Caco-2 (cell line): ENCODE measurements at places on chromosomes 3 and 15. TPM values are rescaled to one million over a fixed set of nuclear protein-coding genes. Genes with fewer than 3 reads are reported as not detected.

DNA sequence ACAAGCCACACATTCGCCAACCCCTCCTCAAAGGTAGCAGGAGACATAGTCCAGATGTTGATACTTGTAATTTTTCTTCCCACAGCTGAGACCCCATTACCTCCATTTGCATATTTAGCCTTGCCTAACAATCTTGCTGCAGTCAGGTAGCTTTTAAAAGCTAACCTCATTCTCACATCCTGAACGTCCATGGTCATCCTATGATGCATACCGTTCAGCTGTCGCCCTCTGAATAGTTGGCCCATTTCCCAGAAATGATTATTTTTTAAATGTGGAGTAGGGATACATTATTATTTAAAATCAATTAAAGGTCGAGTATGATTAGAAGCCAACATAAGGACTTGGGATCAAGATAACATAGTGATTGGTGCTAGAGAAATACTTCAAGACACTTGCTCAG lies 165.0 kb downstream of the MEX3B start:
- no peak for DNase-seq

DNA sequence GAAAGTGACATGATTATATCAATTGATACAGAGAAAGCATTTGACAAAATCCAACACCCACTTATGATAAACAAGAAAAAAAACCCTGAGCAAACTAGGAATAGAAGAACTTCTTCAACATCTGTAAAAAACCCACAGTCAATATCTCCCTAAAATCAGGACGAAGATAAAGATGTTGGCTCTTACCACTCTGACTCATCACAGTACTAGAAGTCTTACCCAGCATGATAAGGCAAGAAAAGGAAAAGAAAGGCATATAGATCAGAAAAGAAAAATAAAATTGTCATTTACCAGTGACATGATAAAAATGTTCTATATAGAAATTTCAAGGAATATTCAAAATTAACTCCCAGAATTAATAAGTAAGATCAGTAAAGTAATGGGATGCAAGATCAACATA lies 7.2 kb upstream of the FBXW12 start:
- no peak for DNase-seq

DNA sequence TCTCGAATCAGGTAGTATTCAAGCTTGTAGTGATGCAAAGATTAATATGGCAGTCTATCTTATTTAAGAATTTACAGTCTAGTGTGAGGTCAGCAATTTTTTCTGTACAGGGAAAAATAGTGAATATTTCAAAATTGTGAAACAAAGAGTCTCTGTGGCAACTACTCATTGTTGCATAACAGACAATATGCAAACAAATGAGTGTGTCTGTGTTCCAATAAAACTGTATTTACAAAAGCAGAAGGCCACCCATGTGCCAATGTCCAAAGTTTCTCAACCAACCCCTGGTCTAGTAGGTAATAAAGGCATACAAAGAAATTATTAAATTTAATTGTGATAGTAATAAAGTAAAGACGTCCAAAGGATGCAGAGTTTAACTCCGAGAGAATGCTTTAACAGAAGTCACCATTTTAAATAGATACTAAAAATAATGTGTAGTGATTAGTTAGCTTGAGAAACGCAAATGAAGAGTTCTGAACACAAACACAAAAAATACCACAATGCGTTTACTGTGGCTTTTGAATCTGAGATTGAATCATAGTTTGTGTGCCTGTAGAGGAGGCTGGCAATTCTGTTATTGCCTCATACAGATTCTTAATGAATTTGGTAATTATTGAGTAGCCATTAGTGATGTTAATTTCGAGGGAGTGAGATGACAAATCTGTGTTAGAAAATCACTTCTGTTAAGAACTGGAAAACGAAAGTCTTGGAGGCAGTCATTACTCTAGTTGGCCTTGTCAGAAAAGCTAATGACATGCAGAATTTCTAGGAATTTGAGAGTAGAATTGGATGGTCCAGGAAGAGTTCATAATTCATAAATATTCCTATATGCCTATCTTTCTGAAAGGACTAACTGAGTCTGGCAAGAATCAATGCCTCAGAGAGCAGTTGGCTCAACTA lies 48.7 kb downstream of the CADM2 start:
- DNase-seq: no peak

- DNase-seq: peak; percentile 38
Observed at GRCh38 chr15:84034578-84035398, 200.8 kb upstream of the GOLGA6L4 start.

- DNase-seq: no peak
Observed at GRCh38 chr3:111762537-111762936, 96.5 kb upstream of the PHLDB2 start.

DNA sequence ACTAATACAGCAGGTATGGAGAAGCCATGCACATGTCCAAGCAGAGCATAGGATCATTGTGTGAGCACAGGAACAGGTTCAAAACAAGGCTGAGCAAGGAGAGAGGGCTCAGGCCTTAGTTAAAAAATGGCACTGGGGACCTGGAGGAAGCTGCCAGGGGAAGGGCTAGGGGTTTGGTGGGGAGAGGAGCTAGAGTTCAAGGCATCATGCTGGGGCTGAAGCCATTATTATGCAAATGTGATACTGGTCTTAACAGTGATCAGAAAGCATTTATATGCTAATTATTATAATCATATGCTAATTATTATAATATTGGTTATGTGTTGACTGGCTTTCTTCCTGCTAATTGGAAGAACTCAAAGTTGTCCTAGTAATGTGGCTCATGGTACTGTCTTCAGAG lies 546.0 kb upstream of the CFAP20DC start:
- DNase-seq: no peak

- DNase-seq: no peak
Observed at GRCh38 chr15:53555226-53555625, 204.2 kb downstream of the WDR72 start.

GRCh38 chr3:113537155-113537554 lies 4.8 kb downstream of the SIDT1 start:
- no peak for DNase-seq

DNA sequence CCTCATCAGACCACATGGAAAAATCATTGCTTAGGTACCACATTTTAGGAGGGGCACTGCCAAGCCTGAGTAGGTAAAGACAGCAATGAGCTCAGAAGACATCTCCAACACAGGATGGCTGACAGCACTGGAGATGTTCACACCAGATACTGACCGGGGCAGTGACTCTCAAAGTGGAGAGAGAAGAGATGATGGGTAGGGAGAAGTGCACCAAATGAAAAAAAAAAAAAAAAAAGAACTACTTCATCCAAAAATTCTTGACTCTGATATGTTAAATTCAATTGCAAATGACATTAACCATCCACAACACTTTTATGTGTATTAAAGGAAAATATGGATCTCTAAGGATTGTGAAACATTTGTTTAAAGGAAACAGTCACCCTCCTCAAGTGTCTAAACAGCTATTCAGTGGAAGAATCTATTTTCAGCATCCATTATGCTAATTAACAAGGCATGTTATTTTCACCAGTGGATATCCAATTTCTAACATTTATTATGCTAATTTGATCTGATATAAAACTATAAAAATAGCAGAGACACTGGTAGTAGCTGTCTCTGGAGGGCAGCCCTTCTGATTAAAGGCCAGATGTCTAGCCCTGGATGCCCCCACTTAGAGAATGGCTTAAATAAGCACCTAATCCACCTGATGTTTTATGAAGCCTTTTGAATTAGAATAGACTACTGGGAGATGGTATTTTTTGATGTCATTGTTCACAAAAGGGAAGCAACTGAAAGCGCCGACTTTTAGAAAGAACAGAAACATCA lies 48.2 kb upstream of the VGLL4 start:
- no peak for DNase-seq

- peak; percentile 59 for DNase-seq
Observed at GRCh38 chr15:101014921-101015841, 96.0 kb downstream of the LRRK1 start.

GRCh38 chr3:100210772-100211135 lies 50.0 kb upstream of the TBC1D23 start:
- DNase-seq: no peak

- DNase-seq: no peak
Observed at GRCh38 chr3:71905426-71905825, 120.5 kb upstream of the PROK2 start.

DNA sequence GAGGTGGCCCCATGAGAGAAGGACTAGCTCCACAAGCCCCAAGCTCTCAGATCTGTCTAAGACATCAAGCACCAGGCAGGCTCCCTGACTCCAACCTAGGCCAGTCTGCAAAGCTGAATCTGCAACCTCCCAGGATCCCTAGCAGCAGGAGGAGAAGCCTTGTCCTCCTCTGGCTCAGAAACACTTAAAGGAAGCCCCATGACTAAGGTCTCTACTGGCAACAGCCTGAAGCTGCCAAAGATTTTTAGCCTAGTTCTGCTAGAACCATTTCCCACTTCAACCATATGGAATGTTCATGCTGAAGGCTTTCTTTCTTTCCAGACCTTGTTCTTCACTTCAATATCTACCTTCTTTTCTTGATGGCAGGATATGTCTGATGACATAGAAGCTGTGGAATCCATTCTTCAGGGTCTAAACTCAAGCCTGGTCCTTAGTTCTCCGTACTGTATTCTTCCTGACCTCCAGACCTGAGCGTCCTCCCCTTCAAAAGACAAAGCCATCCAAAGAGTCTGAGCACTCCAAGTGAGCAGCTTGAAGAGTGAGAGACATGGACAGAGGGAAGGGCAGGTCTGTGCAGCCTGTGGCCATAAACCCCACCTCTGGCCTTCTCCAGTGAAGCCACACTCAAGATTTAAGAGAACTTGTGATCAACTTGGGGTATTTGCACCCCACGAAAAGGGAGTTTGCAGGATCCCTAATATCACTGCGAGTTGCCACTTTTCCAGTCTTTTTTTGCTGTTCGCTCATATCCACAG lies 23.1 kb downstream of the SST start:
- DNase-seq: no peak

DNA sequence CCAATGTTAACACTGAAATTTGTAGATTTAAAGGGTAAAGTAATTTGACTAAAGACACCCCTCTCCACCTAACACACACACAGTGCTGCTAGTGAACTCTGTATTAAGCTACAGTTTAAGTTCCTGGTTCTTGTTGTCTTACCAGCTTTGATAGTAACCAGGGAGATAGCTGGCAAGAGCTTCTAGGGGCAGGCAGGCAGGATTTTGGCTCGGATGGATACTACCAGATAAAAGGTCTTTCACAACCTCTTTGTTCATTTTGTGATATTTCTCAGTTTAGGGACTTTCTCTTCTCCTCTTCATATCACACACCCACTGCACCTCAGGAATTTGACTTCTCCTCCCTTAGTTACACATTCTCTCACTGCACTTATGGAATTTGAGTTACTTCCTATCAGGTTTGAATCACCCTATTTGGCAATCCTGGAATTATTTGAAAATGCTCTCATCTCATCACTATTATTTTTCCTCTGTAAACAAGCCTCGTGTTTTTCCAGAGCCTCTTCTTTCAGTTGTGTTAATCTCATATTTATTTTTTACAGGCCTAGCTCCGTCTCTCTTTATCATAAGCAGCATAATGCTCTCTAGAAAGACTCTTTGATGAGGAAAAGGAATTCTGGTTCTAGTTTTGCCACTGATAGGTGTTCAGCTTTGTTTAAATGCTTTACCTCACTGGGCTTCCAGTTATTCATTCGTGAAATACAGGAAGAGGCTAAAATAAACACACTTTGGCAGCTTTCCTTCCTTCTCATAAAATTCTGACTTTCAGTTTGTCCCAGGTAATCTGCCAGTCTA lies 23.0 kb upstream of the CLDN1 start:
- DNase-seq: peak; percentile 57

DNA sequence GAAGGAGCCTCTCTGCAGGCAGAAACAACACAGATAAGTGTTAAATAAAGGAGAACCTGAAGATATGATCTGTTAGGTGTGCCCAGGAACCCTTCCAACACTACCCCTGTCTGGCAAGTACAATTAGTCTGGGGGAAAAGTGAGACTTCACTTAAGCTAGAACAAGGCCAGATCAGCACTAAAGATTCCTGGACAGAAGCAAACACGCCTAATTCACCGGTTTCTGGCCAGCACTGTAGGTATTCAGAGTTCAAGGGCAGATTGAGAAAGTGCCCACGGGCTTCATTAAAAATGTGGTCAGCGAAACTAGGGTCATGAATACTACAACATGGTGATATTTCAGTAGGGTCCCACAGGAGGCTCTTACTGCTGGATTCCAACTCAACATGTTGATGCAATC lies 28.6 kb upstream of the OR5K1 start:
- no peak for DNase-seq

- no peak for DNase-seq
Observed at GRCh38 chr3:123759871-123760270, 124.3 kb downstream of the MYLK start.

GRCh38 chr15:74364936-74365597 lies 2.4 kb downstream of the CYP11A1 start:
- DNase-seq: no peak

DNA sequence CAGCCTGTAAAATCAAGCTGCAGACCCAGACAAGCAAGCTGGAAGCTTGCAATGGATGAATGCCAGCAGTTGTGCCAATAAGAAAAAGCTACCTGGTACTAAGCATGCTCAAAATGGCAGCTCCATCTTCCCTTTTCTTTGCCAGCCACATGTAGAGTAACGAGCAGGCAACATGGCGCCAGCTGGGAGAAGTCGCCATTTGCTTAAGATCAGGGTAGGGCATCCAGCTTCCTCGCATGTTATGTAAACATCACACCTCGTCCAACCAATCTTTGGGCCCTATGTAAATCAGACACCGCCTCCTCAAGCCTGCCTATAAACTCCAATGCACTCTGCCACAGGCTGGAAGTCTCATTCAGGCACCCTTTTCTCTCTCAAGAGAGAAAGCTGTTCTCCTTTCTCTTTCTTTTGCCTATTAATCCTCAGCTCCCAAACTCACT lies 973.9 kb downstream of the FHIT start:
- no peak for DNase-seq

GRCh38 chr3:124680521-124680920 lies 49.7 kb upstream of the UMPS start:
- no peak for DNase-seq

HCLS1 gene
- 0.45 and 1.00 TPM in 2 replicates for total RNA-seq

NDN gene
- total RNA-seq: not detected in 2 replicates

ACTC1 gene
- not detected in 2 replicates for total RNA-seq

LSAMP gene
- total RNA-seq: not detected in 2 replicates

GCSAM gene
- not detected in 2 replicates for total RNA-seq

PATL2 gene
- 0.32 TPM in 1 of 2 replicates, not detected in the other for total RNA-seq

NPAP1 gene
- not detected in 2 replicates for total RNA-seq

TADA3 gene
- total RNA-seq: 49.2 and 49.6 TPM in 2 replicates

CCDC14 gene
- 41.7 and 43.5 TPM in 2 replicates for total RNA-seq

HACD2 gene
- total RNA-seq: 84.7 and 92.5 TPM in 2 replicates

PLCH1 gene
- total RNA-seq: 2.8 and 3.1 TPM in 2 replicates

CCDC50 gene
- total RNA-seq: 49.5 and 53.1 TPM in 2 replicates

UNC13C gene
- 2.9 and 3.2 TPM in 2 replicates for total RNA-seq

TIMP4 gene
- total RNA-seq: 1.4 and 1.6 TPM in 2 replicates
